ENCODE measurements at places on chromosomes 3 and 15.

DNA sequence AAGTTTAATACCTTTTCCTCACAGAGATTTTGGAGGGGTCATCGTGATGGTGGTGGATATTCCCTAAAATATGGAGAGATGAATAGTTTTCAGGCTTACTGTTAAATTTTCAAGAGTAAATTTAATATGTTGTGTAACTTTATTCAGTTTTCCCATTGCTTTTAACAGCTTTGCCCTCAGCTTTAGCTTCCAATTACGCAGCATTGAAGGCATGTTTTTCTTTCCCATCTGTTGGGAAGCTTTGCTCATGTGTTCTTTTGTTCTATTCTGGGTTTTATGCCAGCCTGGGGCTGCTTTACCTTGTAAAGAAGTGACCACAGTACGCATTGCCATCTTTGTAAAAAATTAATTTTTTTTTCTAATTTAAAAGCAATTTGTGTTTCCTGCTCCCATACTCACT, 151.5 kb downstream of the B3GALNT1 start:
- no peak for DNase-seq

- DNase-seq = no peak
These were observed 160.7 kb downstream of the SQOR start for GRCh38 chr15:45795440-45796069.

DNA sequence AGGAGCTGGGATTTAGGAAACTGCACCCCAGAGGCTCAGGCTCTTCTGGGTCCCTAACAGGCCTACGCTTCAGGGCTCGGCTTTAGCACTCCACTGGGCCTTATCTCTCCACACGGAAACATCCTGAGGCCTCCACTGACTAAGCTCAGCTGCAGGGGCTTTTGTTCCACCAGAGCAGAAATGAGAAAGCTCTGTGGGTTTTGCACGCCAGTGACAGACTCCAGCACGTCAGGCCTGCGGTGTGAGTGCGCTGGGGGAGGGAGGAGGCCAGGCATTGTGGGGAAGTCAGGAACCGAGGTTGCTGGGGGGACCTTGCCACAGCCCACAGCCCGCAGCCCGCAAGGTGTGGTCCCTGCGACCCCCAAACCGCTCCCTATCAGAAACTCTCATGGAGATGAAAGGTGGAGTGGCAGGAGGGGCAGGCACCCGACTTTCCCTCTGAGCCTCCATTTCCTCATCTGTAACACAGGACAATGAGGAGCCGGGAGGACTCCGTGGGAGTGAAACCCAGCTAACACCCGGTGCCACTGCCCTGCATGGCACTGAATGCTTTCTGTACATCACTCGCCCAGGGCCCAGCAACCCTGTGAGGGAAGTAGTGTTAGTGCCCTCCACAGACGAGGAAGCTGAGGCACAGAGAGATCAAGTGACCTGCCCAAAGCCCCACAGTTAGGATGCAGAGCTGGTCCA, 106.5 kb downstream of the TPRA1 start:
- DNase-seq = no peak

- DNase-seq = no peak
These were observed 187.4 kb upstream of the STAC start for GRCh38 chr3:36192901-36193300.

GRCh38 chr3:149575961-149576564, 81.8 kb downstream of the WWTR1 start:
- DNase-seq = peak; percentile 53

GRCh38 chr3:191253089-191253799, 54.2 kb downstream of the OSTN start:
- no peak for DNase-seq

DNA sequence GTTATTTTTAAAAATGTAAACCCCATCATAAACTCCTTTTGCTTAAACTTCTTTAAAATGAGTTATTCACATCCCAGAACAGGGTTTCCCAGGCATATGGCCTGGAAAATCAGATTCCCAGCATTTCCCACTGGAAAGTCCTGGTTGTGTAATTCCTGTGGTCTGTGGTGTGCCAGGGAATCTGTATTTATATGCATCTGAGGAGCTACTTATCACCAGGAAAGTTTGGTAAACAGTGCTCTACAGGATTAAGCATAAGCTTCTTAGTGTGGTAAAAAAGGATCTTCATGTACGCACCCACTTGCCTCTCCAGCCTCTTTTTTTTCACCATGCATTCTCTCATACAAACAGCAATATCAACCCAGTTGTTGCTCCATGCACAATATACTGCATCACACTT, 28.2 kb downstream of the MEIS2 start:
- DNase-seq = no peak

GRCh38 chr3:58728723-58729122, 62.1 kb upstream of the FAM3D start:
- DNase-seq = no peak

- peak; percentile 25 for DNase-seq
These were observed 161.2 kb downstream of the FRMD5 start for GRCh38 chr15:44033894-44034293.

DNA sequence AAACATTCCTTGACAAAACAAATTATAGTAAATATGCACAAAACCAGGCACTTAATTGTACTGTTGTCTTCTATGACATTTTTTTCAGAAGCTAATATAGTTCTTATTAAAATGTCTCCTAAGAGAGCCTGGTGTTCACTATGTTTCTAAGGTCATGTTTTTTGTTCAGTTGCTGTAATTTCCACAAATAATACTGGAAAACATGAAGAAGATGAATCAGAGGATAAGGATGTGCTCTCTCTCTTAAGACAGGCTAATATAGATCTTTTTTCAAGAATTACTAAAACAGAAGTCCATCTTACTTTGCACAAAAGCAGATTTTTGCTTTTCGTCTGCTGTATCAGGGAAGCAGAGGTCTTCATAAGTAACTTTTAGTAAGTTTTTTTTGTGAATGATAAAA, 823.0 kb upstream of the NECTIN3 start:
- DNase-seq = no peak

DNA sequence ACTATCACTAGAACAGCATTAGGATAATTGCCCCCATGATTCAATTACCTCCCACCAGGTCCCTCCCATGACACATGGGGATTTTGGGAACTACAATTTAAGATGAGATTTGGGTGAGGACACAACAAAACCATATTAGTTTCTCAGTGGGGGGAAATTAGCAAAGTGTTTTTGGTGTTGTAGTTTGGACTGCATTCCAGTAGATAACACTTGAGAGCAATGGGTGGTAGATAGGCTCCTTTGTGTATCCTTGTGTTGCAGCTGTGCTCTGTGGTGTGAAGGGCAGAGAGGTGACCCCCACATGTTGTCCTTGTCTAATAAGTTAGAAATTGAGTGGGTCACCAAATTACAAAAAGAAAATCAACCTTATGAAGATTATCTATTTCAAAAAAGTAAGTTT, 223.8 kb downstream of the SATB1 start:
- no peak for DNase-seq

- DNase-seq = no peak
These were observed 37.4 kb upstream of the MRPL3 start for GRCh38 chr3:131540143-131540542.

GRCh38 chr15:62994439-62994838, 48.1 kb upstream of the TPM1 start:
- DNase-seq = no peak

- DNase-seq = no peak
These were observed 129.6 kb downstream of the CTNNB1 start for GRCh38 chr3:41328926-41329325.

DNA sequence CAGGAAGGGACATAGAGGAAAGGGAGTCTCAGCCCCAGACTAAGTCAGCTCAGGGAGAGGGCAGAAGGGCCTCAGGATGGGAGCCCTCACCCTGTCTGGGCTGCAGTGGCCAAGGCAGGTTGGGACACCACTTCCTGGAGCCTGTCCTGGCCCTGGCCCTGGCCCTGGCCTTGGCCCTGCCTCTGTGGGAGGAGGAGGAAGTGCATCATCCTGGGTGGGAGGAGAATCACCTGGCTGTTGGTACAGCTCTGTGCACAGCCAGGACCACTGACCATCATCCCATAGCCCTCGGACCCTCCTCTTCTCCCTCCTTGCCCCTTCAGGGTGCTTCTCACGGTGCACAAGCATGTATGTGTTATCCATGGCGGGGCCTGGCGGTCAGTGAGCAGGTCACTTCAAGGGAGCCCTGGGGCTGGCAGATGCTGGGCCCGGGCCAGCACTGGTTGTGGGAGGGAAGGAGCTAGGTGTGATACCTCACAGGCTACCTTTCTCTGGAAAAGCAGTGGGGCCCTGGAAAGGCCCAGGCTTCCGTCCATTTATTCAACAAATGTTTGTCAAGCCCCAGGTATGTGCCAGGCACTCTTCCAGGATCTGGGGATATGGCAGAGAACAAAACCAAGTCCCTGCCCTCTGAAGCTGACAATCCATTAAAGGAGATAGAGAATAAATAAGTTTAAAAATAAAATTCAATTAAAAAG, 8.2 kb upstream of the APEH start:
- DNase-seq = no peak

GRCh38 chr3:121654493-121655385, 6.0 kb downstream of the HCLS1 start:
- DNase-seq = no peak

GRCh38 chr3:170689296-170689829, 103.5 kb upstream of the SLC7A14 start:
- DNase-seq = peak; percentile 84

DNA sequence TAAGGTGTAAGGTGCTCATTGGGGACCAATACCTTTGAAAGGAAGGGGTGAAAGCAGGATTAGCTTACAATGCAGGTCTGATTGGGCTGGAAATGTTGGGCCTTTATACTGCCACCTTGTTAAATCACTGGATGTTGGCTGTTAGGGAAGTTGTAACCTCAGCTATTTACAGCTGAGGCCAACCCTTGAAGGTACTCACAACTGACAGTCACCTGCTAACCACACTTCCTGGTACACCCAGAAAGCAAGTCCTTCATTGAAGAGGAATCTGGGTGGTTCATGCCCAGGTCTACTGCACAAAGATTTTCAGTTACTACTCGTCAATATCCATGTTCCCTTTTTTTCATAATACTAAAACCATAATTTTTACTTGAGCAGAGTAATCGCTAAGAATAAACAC, 65.4 kb upstream of the CLDN18 start:
- DNase-seq = no peak

GRCh38 chr3:25462495-25462894, 34.4 kb downstream of the RARB start:
- DNase-seq = no peak

DNA sequence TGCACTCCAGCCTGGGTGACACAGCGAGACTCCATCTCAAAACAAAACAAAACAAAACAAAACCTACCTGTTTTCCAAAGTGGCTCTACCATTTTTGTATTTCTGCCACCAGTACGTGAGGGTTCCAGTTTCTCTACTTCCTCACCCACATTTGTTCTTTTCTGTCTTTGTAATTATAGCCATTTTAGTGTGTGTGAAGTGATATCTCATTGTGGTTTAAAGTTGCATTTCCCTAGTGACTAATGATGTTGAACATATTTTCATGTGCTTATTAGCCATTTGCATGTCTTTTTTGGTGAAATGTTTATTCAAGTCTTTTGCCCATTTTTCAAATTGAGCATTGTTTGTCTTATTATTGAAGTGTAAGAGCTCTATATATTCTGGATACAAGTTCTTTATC, 50.7 kb downstream of the TRA2B start:
- DNase-seq = no peak

GRCh38 chr3:126371096-126371705, 14.0 kb upstream of the KLF15 start:
- no peak for DNase-seq

- DNase-seq = peak; percentile 29
These were observed 18.2 kb downstream of the ATP1B3 start for GRCh38 chr3:141894524-141895176.
